ENCODE measurements at places on chromosomes 3 and 15.

DNA sequence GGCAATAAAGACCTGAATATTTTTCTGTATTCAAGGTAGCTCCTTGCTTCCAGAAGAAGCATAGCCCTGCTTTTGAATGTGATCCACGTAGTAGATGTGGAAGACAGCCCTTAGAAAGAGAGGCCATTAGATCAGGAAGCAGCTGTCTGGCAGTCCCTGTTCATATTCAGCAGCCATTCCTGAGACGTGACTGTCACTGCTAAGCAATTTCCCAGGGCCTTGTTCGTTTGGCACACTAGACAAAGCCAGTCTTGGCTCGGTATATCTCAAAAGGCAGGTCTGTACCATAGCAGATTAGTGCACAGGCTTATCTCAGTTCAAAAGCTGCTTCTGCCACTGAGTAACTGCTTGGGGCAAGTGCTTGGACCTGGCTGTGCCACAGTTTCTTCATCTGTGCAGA is 287.8 kb upstream of the MCTP2 start:
- DNase-seq: no peak

GRCh38 chr3:108239082-108239481 is 16.9 kb upstream of the IFT57 start:
- DNase-seq: no peak

DNA sequence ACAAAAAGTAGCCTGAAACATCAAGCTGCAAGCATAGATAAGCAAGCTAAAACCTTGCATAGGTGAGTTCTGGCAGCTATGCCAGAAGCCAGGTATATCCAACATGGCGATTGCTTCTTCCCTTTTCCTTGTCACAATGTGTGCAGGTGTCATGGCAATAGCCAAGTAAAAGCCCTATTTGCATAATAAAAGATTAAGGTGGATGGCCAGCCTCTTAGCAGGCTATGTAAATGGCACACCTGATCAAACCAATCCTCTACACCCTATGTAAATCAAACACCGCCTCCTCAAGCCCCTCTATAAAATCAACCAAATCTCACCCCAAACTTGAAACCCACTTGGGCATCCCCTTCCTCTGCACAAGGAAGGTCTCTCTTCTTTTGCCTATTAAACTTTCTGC is 366.8 kb downstream of the VGLL3 start:
- peak; percentile 11 for DNase-seq

- no peak for DNase-seq
Observed at GRCh38 chr3:160982491-160982890, 122.7 kb downstream of the B3GALNT1 start.

- no peak for DNase-seq
Observed at GRCh38 chr3:12798559-12799179, 2.2 kb downstream of the CAND2 start.

DNA sequence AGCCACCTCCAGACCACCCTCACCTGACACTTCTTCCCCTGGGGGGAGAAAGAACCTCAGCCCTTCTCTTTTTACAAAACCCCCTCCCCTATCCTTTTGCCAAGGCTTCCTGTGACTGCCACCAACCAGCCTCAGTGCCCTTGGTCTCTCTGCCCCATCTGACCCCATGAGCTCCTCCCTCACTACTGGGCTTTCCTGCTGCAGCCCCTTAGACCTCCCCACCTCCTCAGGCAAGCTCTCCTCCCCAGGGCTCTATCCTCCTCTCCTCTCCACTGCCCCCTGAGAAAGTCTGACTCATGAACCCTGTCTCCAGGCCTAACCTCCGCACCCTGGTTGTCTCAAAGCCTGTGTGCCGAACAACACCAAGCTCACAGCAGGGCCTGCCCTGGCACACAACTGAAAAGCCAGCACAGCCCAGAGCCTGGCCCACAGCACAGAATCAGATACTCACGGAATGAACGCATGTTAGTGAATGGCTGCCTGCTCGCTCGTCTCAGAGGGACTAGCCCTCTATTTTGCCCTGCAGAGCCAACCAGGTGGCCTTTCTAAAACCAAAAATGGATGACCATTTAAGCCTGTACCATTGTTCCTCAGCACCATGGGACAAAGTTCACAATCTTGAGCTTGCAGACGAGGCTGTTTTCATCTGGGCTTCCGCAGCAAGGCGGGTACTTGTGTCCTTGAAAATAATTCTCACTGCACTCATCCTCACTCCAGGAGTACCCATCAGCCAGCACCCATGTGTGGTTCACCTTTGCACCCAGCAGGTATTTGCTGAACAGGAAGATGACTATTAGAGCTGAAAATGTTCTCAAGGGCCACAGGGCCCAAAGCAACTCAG is 1.7 kb downstream of the CHDH start:
- DNase-seq: no peak

GRCh38 chr3:133466531-133467386 is 66.9 kb downstream of the BFSP2 start:
- no peak for DNase-seq

GRCh38 chr15:98433346-98433745 is 215.0 kb upstream of the IGF1R start:
- DNase-seq: no peak

DNA sequence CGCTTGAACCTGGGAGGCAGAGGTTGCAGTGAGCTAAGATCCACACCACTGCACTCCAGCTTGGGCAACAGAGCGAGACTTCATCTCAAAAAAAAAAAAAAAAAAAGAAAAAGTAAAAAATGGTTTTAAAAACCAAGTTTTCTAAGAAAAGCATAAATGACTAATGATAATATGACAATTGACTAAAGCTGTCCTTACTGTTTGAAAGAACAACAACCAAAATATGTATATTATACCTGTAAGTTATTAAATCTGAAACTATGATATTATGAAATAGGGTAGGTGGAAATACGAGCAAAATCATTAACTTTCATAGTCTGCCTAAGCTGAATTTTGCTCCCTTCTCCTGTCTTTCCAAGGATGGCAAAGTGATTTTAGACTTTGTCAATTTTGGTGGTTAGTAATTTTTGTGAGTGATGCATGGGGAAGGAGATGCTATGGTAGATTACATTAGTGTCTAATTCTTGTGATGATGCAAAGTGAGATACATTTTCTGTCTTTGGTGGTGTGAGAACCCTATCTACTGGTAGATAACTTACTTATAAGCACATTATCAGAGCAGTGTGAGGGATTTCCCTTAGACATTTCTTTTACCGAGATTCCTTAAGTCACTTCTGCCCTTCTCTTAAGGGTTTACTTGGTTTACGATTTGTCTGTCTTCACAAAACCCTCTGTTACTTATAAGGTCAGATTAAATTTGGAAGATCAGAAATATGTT is 10.6 kb upstream of the CHD2 start:
- DNase-seq: no peak

DNA sequence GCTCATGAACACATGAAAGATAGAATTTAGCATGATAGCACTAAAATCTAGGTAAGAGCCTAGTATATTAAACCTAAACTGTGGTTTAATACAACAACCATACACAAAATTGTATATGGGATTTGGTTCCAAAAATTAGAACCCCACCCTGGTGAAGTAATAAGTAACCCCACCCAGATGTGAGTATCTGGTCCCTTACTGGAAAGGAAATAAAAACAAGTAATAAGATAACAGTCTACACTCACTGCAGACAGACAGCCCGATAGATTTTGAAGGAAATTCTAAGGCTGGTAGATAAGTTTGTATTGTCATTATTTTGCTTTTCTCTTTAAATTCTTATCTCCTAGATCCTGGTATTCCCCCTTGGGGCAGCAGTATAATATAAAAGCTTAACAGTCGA is 184.9 kb downstream of the ZBTB20 start:
- DNase-seq: no peak

GRCh38 chr3:142615171-142615570 is 19.0 kb downstream of the PLS1 start:
- DNase-seq: no peak

DNA sequence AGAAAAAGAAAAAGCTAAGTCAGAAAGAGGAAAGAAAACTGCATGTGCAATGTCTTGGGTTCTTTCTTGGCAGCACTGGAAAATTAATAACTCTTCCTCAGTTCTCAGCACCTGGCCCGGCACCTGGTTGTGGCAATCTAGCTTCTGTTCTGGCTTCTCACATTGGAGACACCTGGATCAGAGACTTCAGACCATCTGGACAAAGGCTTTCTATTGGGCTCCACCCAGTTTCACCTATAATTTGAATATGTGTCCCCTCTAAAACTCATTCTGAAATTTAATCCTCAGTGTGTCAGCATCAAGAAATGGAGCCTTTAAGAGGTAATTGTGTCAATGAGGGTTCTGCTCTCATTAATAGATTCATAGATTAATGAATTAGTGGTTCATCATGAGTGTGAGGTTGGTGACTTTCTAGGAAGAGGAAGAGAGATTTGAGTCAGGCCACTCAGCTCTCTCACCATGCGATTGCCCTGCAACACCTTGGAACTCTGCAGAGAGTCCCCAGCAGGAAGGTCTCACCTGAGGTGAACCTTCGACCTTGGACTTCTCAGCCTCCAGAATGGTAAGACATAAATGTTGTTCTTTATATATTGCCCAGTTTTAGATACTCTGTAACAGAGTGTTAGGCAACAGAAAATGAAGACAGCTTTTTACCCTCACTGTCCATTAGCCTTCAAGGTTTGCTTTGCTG is 679.9 kb downstream of the NTRK3 start:
- DNase-seq: no peak

DNA sequence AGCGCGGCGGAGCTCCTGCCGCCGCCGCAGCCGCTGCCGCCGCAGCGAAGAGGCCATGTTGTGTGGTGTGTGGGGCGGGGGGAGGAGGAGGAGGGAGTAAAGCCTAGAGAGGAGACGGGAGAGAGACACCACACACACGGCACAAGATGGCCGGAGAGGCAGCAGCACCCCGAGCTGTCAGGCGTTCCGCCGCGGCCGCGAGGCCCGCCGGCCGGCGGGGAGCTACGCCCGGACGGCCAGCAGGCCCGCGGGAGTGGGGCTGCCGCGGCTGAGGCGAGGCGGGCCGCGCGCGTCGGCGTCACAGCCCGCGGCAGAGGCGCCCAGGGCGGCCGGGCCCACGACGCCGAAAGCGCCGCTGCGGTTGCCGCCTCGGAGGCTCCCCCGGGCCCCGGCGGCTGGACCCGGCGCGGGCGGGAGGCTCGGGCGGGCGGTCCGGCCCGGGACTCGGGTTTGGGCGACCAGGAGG is 17.4 kb upstream of the CHD2 start:
- no peak for DNase-seq

DNA sequence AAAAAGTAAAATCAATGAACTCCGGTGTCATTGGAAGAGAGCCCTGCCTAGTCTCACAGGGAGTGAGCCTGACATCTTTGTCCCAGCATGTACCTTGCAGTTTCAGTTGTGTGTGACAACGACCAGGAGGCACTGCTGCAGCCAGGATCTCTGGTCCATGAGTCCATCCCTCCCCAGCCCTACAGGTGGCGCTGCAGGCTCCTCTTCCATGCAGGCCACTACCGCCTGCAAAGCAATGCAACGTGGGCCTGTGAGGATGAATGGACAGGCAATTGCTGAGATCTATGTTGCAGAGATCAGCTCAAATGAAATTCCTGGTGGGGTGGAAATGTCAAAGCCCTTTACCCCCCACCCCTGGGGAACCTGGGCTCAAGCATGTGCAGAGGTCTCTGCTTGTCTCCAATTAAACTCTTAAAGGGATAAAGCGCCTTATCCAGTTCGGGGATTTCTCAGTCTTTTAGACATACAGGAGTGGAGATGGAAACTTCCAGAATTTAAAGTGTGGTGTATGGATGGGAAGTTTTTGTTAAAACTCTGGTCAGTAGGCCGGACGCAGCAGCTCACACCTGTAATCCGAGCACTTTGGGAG is 35.8 kb downstream of the TKT start:
- peak; percentile 90 for DNase-seq

DNA sequence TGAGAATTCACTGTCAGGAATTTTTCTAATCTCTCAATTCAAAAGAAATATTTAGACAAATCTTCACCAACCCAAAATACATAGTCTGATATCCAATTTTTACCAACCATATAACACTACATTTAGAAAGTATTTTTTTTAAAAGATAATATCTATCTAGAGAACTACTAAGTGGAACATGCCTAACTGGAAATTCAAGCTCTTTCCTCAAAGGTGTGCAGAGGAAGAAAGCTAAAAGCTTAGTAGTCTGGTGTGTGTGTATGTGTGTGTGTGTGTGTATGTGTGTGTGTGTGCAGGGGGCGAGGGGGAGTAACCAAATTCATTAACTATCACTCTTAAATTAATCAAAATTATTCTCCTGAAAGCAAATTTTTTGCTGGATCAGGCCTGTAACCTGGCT is 797.3 kb downstream of the NAALADL2 start:
- no peak for DNase-seq

GRCh38 chr3:70990185-70990584 is 593.3 kb downstream of the FOXP1 start:
- no peak for DNase-seq

DNA sequence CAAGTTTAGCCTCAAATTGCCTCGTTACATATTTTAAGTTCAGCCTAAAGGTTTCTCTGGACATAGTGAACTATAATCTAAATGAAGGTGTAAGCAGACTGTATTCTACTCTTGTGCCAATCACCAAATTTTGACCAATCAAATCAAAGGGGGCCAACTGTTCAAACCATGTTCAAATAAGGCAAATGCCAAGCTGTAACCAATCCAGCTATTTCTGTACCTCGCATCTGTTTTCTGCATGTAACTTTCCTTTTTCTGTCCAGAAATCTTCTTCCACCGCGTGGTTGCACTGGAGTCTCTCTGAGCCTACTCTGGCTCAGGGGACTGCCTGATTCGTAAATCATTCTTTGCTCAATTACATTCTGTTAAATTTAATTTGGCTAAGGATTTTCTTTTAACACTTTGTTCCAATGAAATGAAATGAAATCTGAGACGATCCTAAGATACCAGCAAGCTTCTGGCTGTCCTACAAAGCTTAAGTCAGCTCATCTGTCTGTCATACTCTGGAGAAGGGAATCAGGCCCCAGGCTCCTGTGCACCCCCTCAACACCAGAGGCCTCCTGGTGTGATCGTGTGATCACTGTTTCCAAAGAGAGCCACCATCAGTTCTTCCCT is 53.2 kb upstream of the ZNF148 start:
- no peak for DNase-seq

DNA sequence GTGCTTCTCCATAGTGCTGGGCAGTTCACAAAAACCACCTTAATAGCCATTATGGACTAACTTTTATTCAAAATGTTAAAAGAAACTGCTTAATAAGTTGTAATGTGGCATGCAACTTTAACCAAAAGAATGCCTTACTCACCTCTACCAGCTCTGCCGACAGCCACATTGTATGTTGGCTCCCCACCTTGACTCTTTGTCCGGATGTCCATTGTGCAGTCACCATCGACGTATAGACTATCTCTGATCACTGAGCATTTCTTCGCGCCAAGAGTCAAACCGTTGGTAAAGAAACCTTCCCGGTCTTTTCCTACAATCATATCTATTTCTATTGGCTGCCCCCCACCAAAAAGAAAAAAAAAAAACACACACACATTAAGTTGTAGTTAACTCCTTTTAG is 2.5 kb downstream of the PFN2 start:
- no peak for DNase-seq

- DNase-seq: peak; percentile 60
Observed at GRCh38 chr15:74773731-74774252, 8.1 kb upstream of the CSK start.

All from iPS-NIHi11 (cell line).